Stimulated activated CD4-positive, alpha-beta T cell treated with anti-CD3 and anti-CD28 coated beads, Interleukin-4, amount 100 ng/mL, for 4 hours (primary cell): ENCODE measurements at places on chromosomes 11 and 22.
A peak's percentile ranks its signal among the peaks of the same experiment; 100 is the strongest.

DNA sequence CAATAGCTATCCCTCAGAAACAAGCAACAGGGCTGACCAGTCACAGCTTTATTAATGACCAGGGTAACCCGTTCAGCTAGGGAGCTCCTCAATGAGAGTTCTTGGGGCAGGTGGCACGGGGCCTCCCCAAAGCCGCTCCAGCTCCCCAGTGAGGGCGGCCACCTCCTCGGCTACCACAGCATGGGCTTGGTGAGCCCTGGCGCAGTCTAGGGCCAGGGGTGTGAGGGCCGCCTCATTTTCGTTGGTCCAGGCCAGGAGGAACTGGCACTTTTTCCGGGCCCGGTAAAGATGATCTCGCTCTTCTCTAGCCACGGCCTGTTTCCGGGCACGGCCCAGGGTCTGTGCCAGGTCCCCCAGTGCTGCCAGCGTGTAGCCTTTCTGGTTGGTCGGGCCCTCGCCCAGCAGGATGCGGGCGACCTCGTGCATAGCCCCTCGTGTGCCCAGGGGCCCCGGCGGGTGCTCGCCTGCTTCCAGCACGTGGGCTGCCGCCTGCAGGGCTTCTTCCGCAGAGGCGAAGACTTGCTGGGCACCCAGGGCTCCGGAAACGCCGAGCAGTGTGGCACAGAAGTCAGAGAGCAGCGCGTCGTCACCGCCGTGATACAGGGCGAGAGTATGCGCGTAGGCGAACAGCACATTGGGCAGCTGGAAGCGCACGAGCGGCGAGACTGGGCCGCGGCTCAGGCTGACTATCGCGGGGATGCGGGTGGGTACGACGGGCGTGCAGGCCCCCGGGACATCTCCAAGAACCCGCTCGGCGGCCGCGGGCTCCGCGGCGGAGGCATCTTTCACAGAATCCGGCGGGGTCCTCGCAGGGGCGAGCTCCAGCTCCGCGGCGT is 913 bp downstream of the ZNHIT2 start:
- peak; percentile 59 for DNase-seq

- peak; percentile 23 for DNase-seq
These were observed 8.0 kb upstream of the HTATIP2 start for GRCh38 chr11:20355221-20356219.

DNA sequence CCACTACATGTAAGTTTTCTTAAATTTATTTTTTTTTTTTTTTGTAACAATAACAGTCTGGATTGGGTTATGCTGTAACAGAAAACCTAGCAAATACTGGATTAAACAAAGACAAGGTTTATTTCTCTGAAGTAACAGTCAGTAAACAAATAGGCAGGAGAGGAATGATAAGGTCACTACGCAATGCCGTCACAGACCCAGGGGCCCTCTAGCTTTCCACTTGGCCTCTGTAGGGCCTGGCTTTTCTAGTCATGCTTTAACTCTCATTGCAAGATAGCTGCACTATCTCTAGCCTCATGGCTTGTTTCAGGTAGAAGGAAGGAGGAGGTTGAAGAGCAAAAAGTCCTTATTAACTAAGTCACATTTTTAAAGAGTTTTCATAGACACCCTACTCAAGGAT is 6.5 kb downstream of the OR10A6 start:
- no peak for DNase-seq

- DNase-seq: no peak
These were observed 153.6 kb downstream of the MAML2 start for GRCh38 chr11:96189351-96189750.

GRCh38 chr11:111796696-111797095 is 30.5 kb upstream of the PPP2R1B start:
- DNase-seq: no peak

- DNase-seq: no peak
These were observed 10.6 kb upstream of the SLC25A18 start for GRCh38 chr22:17552737-17553136.

DNA sequence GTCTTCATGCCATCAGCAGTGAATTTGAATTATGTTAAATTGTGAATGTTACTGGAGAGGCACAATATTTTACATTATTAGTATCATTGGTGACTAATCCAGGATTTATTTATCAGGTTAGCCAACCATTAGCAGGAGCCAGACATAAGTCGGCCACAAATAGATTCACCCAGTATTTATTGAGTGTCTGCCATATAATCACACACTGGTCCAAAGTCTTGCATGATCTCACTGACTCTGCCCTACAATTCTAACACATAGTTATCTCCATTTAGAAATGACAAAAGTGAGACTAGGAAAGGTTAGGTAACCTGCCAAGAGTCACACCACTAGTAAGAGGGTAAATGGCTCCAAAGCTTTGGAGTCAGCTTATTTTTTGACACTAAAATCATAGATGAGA is 179.6 kb downstream of the BLID start:
- DNase-seq: no peak

- DNase-seq: no peak
These were observed 227.2 kb downstream of the FAM76B start for GRCh38 chr11:95562196-95562921.

GRCh38 chr22:20940186-20940651 is 23.0 kb downstream of the CRKL start:
- DNase-seq: no peak

- no peak for DNase-seq
These were observed 537.6 kb downstream of the BRD1 start for GRCh38 chr22:49289822-49290679.

DNA sequence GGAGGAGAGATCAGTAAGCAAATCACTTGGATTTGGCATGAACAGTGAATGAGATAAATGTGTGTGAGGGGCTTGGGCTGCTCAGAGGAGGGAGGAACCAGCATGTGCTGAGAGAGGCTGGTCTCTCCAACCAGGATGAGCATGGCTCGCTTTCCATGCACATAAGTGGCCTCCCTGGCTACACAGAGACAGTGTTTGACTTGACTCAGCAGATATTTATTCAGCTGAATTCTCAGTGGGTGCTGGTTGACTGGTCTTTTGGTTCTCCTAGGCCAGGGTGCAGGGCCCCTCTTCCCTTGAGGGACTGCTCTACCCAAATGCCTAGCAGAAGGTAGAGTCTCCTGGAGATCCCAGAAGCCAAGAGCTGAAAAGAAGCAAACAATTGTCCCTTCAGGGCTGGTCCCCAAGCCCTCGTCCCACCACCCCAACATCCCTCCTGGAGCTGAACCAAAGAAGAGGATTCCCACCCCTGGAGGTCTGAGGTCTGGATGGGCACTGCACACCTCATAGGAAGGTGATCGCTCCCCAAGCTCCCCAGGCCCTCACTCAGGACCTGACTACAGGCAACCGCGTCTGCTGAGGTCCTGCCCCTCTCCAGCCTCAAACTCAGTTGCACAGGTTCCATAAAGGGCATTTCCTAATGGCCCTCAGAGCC is 3.3 kb upstream of the TRIM29 start:
- DNase-seq: no peak

GRCh38 chr11:129699711-129700304 is 115.8 kb upstream of the TMEM45B start:
- no peak for DNase-seq

DNA sequence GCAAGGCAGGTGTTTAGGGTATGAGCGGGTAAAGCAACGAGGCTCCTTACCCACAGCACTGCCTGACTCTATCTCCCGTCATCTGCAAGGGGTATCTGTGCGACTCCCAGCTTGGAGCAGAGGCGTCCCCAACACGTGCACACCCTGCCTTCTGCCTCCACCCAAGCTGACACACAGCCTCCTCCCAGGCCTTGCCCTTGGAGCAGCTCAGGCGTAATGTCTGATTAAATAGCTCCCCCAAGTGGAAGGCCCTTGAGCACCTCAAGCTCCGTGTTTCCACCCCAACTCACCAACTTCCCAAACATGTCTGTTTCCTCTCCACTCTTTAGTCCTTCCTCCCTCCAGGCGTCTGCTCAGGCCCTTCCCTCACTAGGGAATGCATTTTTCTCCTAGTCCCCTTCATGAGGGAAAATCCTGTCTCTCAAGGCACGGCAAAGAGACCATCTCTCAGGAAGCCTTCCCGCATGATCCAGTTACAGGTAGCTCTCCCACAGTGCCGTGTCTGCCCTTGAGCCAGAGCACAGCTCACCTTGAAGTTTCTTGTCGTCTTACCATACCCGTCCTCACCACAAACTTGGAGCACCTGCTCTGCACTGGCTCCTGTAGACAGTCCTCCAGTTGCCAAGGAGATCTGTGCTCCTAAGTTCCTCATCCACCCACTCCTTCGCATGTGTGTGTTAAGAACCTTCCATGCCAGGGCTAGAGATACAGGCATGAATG is 15.8 kb downstream of the CYB5R2 start:
- DNase-seq: no peak
